ENCODE measurements at places on chromosomes 5 and 9.

GRCh38 chr9:134491856-134492255, 149.7 kb upstream of the COL5A1 start:
- no peaks in the 10 kb centered on the region for H3K36me3 ChIP-seq
- H3K27ac ChIP-seq: no peak overlapping the region
- H3K27me3 ChIP-seq: peaks cover 57% of the 10 kb centered on the region
- H3K4me3 ChIP-seq: no peak overlapping the region
- DNase-seq: no peak
- H3K4me1 ChIP-seq: peaks cover 6% of the 10 kb centered on the region

GRCh38 chr9:129719135-129719534, 33.7 kb downstream of the PTGES start:
- H3K27me3 ChIP-seq: peaks cover 17% of the 10 kb centered on the region
- no peaks in the 10 kb centered on the region for H3K4me1 ChIP-seq
- no peaks in the 10 kb centered on the region for H3K36me3 ChIP-seq
- no peak overlapping the region for H3K27ac ChIP-seq
- H3K4me3 ChIP-seq: no peak overlapping the region

- no peak overlapping the region for H3K4me3 ChIP-seq
- peaks cover 11% of the 10 kb centered on the region for H3K36me3 ChIP-seq
- no peaks in the 10 kb centered on the region for H3K27me3 ChIP-seq
- DNase-seq: no peak
- no peak overlapping the region for H3K27ac ChIP-seq
These were observed 7.9 kb downstream of the TRMT10B start for GRCh38 chr9:37761511-37761910.

DNA sequence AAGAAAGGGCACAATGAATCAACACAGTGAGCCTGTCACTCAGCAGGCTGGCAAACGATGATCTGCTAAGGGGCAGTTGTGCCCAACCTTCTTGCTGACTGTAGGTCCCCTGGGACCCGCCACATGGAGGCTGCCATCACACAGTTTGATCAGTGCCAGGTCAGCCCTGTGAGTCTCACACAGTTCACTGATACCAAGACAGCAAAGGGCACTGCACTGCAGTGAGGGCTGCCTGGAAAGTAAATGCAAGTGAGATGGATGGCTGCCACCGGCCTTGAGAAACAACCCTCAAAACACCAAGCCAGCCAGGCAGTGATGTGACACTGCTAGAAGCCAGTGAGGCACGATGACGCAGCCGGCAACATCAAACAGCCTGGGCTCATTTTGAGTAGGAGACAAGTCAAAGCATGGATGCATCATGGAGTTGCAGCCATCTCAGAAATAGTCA, 30.3 kb downstream of the FOXD1 start:
- H3K27ac ChIP-seq: no peak overlapping the region
- H3K36me3 ChIP-seq: no peaks in the 10 kb centered on the region
- no peak overlapping the region for H3K4me3 ChIP-seq
- no peaks in the 10 kb centered on the region for H3K27me3 ChIP-seq

- no peak within 1 kb of the TSS for H3K27ac ChIP-seq
- no peak for DNase-seq
- no peak within 1 kb of the TSS for H3K4me3 ChIP-seq
- no peaks in the 10 kb centered on the region for H3K36me3 ChIP-seq
- H3K27me3 ChIP-seq: no peaks in the 10 kb centered on the region
These were observed at the start of gene GFRA3 for GRCh38 chr5:138274189-138274853. Gene GFRA3, minus strand, starts transcription at chr5:138274621. Its CDS starts 197 bp downstream, at chr5:138274424.
